ENCODE measurements at places on chromosomes 13 and 19.
A peak's percentile ranks its signal among the peaks of the same experiment; 100 is the strongest.

- DNase-seq: no peak
These were observed 29.0 kb downstream of the ZNF627 start for GRCh38 chr19:11626252-11626651.

DNA sequence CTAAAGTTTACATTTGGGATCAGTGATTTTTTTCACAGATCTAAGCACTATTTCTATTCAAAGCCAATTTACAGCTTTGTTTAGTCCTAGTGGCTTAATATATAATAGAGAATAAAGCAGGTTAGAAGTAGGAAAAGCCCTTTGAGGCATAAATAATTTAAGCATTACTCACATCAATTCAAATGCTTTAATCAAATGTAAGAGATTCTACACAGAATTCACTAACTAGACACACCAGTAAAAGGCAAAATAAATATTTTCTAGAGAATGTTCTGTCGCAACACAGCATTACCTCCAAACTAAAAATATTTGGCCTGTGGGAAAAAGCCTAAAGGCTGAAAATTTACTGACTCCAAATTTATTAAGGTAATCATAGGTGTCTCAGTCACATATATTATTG lies 31.3 kb downstream of the KCTD12 start:
- no peak for DNase-seq

DNA sequence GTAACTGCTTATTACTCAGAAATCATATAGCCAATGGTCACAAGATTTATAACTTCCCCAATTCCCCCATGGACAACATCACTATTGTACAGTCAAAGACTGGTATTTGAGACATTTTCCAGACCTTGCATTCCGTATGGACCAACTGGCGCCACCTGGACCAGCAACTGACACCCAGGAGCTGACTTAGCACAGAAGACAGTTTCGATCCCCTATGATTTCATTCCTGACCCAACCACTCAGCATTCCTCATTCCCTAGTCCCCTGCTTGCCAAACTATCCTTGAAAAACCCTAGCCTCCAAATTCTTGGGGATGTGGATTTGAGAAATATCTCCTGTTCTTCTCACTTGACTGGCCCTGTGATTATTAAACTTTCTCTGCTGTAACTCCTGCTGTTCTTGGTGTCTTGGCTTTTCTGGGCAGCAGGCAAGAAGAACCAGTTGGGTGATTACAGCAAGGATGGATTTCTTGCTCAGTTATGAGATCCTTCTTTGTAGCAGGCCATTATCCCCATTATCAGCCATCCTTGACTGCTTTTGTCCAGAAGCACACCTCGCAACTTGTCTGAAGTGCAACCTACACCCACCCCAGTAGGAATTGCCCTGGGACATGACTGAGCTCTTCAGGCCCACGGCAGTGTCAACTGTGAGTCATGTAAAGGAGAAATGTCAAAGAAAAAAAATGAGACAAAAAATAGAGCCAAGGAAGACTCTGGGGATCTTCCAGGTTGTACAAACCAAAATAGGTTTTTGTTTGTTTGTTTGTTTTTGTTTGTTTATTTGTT lies 13.7 kb upstream of the MAP3K10 start:
- no peak for DNase-seq

GRCh38 chr19:38182536-38183210 lies 41.3 kb downstream of the DPF1 start:
- no peak for DNase-seq

- no peak for DNase-seq
These were observed 28.8 kb upstream of the MCF2L start for GRCh38 chr13:112940236-112940635.

- DNase-seq: no peak
These were observed 13.1 kb downstream of the GRAMD1A start for GRCh38 chr19:35013041-35013819.

- DNase-seq: no peak
These were observed 103.1 kb downstream of the TNFRSF19 start for GRCh38 chr13:23673354-23673753.

DNA sequence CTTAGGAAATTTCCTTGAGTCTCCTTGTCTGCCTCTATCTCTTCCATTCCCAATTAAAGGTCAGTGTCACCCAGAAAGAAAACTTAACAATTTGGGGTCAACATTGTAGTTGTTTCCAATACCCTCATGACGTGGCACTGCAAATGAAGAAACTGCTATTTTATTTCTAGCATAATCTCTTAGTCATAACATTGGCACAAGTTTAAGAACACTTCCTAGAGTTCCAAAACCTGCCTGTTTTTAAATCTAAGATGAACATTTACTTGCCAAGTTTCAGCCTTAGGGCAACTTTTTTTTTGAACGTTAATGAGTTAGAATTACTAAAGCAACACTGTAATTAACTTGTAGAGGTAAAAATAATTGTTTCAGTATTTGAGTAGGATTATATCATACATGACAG lies 108.0 kb downstream of the LMO7 start:
- no peak for DNase-seq

DNA sequence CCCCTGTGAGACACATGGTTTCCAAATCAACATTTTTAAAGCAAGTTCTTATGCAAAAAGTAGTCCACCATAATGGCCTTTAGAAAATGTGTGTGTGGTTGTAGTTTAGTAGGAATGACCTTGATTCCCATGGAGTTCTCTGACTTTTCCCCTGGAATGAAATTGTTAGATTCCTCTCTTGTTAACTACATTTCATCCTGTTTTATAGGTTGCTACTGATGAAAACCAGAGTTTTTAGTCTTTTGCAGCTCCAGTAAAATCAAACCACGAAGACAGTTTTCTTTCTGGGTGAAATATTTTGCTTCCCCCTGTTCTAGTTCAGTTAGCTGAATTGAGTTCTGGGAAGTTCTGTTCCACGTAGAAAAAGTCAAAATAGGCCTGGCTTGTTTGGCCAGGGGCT lies 107.7 kb downstream of the RAB20 start:
- DNase-seq: no peak

- no peak for DNase-seq
These were observed 3.2 kb upstream of the ZNF235 start for GRCh38 chr19:44308011-44308410.

GRCh38 chr13:96398486-96398885 lies 308.6 kb downstream of the HS6ST3 start:
- DNase-seq: no peak

DNA sequence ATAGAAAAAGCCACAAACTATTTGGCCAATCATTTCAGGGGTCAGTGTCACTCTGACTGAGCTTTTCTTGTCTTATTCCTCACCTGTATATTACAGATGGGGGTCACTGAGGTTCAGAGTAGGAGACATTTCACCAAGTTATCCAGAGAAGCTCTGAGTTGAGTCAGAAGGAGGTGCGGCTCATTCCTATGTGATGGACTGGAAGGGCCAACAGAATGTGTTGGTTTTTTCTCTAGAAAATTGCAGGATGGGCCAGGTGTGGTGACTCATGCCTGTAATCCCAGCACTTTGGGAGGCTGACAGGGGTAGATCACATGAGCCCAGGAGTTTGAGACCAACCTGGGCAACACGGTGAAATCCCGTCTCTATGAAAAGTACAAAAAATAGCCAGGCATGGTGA lies 24.5 kb upstream of the ZNF83 start:
- DNase-seq: no peak

GRCh38 chr13:97120346-97120745 lies 101.8 kb upstream of the MBNL2 start:
- peak; percentile 34 for DNase-seq

DNA sequence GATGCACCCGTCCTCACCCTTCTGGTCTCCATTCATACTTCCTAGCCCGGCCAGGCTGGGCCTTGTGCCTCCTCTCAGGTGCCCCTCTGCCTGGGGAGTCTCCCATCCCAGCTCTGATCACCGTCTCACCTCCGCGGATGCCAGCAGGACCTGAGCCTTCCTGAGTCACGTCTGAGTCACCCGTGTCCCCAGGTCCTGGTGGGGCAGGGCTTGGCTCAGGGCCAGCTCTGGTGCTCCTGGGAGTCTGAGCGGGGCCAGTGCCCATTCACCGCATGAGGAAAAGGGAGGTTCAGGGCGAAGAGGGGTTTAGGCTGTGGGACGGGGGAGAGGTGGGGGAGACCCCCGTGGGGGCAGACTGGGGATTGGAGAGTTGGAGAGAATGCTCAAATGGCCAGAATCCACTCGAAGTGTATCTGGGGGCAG lies 593 bp downstream of the ATP8B3 start:
- DNase-seq: no peak

- no peak for DNase-seq
These were observed 107.6 kb downstream of the SOX1 start for GRCh38 chr13:112174476-112175110.

DNA sequence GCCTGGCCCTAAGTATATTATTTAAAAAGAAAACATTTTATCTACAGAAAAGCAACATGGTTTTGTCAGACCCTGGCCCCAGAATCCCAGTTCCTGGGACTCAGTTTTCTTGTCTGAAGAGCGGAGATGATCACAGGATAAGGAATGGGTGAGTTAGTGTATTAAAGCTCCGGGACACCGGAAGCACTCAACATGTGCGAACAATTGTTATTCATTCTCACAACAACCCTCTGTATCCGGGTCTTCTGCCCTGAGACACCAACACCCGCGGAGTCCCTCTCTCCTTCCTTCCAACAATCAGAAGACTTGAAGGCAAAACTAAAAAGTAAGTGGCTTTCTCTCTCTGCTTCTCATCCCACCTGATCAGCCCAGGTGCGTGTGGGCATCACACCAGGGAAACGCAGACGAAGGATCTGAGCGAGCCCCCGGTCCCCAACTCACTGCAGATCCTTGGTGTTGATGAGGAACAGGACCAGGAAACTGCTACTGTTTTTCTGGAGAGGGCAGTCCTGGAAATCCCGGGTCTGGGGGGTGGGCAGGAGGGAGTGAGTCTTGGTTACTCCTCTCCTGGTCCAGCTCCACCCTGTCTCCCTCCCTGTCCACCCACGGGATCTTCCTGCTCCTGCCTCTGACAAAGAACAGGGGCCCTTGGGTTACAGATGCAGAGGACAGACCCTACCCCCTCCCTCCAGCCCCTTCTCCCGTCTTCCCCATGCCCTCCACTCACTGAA lies 2.0 kb downstream of the GPR108 start:
- no peak for DNase-seq

Measured in vagina (tissue), 2 donors.